ENCODE measurements at places on chromosomes 2 and 18.

- no peak for DNase-seq
These were observed 16.3 kb upstream of the RMND5A start for GRCh38 chr2:86703704-86704361.

DNA sequence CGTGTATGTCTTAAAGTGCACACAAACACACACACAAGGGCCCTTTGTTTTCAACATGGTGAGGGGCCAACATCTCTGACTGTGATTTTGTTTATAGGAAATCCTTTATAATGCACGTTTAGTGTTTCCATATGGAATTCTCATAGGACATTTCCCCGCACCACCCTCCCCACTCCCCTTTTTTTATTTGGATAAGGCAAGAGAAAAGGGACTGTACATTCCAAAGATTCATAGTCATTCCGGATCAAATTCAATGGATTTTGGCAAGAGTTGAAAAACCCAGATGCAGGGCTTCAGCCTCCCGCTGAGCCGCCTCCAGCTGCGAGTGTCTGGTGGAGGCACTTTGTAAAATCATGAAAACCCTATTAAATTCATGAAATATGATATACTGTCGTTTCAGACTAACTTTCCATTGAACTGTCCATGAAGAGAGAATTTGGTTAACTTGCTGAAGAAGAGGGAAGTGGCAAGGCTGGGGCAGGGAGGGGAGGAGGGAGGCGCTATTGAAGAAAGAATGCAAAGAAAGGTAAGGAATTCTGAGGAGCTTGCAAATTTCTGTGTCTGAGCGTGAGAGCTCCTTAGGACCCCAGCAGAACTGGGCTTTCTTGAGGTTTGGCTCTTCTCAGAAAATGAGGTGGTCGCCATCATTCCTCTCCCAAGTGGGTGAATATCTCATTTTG, 25.8 kb upstream of the SLC14A2 start:
- no peak for DNase-seq

- DNase-seq, result no peak
These were observed 3.1 kb upstream of the SPP2 start for GRCh38 chr2:234047361-234047760.

- DNase-seq, result no peak
These were observed 99.6 kb upstream of the MGAT5 start for GRCh38 chr2:134154246-134154645.

- DNase-seq, result no peak
These were observed 76.4 kb downstream of the LIPG start for GRCh38 chr18:49638209-49638785.

DNA sequence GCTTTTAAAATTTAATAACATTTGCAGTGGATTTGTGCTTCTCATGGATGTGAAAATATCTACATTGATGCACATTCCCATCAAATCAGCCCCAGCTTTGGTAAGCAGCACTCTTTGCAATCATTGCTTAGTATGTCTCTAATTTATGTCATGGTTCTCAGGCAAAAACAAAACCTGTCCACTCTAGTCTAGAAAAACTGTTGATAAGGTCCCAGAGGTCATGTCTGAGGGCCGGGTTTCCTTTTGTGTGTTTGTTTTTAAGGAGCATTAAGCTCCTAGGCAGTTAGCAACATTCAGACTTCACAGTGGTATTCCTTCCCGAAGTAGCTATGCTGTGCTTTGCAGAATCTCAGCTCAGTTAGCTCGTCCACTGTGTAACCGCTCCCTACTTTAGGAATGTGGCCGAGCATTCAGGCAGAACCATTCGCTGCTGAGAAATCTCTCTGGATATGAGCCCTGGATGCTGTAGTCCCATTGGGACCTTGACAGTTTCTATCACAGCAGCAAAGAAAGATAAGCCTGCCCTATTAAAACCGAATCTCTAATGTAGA, 4.0 kb downstream of the DIPK1C start:
- no peak for DNase-seq

GRCh38 chr18:78796693-78797455, 182.7 kb upstream of the SALL3 start:
- DNase-seq, result no peak

DNA sequence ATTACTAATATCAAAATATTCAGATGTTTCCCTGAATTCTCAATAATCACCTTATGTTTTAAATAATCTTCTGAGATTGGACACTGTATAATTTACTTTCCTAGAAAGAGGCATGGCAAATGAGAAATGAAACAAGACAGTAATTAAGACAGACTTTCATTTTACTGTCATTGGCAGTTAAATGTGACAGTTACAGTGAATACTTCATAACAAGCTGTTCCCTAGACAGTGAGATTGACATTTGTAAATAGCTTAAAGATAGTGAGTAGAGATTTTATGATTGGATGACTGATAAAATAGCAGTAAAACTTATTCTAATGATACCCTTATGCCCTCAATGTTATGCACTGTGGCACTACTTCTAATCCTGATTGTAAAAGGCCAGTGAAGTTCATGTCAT, 524.9 kb upstream of the TMEFF2 start:
- DNase-seq, result no peak

DNA sequence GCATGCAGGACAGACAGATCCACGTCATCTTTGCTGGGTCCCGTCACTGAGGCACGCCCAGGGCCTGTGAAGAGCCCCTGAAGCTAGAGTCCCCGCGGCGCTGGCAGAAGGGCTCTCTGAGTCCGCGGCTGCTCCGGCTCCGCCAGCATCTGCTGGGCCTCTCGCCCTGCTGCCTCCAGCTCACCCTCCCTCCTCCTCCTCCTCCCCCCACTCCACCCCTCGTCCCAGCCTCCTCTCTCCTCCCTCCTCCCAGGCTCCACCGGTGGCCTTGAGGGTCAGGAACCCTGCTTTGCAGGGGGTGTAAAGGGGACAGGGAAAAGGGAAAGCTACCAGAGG, at the start of gene TNS1:
Gene TNS1 (minus strand): TSS at position 151 of the 336 bp plus-strand sequence. CDS start 123 bp downstream, at position 28.
- no peak for DNase-seq

DNA sequence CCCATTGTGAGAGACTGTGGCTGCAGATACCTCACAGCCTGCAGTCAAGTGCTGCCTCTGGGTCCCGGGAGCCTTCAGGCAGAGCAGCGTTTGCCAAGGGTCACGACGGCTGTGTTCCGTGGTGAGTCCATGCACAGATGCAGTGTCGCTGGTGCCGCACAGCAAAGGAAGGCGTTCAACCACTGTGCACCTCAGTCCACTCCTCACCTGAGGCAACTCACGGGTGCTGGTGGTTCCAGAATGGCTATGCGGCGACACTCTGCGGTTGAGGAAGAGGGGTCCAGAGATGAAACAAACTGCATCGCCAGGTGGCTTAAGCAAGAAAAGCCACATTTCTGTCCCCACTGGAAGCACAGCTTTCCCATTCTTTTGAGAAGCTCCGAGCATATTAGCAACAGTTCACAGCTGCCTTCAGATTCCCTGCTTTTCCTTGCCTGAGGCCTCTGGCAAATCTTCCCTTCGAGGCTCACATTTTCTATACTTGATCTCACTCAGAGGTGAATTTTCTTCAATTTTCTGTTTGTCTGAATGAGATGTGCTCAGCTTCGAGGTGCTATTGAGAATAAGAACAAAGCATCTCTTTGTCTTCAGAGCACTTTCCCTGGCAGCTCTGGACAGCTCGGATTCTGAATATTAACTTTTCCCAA, 208.8 kb upstream of the TWIST2 start:
- peak; percentile 3 for DNase-seq

- no peak for DNase-seq
These were observed 47.0 kb upstream of the PTH2R start for GRCh38 chr2:208359632-208359986.

DNA sequence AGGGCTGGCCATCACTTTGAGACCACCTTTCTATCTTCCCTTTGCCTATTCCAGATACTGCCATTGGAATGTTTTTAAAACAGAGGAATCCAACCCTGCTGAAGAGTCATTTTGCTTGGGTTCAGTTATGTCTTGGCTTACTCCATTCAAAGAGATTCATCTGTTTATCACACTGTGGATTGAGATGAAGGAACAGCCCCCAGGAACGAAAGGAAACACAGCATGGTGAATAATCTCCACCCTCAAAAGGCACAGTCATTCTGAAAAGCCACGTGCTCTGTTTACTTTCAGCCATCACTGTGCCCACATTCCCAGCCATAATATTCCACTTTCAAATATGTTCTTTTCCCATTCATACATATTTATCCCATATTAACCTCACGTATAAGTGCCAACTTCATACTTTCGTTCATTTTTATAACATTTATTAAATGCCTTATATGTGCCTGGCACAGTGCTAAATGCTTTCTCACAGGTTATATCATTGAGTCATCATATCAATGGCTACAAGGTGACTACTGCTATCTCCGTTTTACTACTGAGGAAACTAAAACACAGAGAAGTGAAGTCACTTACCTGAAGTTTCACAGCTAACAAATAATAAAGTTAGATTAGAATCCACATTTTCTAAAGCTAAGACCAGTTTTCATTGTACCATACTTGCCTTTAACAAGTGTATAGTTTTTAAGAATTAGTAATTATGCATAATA, 143.6 kb downstream of the OSR1 start:
- DNase-seq, result no peak

DNA sequence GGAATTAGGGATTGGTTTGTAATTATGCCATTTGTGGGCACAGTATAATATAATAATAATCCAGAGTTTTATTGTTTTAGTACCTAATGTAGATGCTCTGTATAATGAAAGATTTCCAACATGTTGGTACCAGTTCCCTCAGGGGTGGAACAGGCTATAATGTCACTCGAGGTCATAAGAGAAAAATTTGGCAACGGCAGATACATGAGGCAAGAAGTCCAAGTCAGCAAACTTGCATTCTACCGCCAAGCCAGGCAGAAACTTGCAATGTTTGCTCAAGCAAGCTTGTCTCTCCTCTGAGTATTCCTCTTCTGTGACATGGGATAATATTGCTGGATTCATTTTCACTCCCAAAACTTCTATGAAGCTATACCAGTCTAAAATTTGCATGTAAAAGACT, 520.0 kb upstream of the SALL3 start:
- DNase-seq, result no peak

DNA sequence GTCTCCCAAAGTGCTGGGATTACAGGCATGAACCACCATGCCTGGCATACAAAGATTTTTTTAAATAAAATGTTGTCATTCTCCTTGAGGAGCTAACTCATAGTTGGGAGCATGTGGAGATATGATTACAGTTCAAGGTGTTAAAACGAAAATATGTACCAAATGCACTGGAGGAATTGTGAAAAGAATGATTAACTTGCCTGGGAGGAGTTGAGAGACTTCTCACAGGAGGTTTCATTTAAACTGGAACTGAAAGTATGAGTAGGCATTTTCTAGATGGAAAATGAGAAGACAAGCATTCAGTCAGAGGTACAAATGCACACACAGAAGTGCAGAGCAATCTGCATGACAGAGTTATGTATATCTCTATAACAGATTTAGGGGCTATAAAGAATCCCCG, 126.6 kb upstream of the PDE1A start:
- no peak for DNase-seq

DNA sequence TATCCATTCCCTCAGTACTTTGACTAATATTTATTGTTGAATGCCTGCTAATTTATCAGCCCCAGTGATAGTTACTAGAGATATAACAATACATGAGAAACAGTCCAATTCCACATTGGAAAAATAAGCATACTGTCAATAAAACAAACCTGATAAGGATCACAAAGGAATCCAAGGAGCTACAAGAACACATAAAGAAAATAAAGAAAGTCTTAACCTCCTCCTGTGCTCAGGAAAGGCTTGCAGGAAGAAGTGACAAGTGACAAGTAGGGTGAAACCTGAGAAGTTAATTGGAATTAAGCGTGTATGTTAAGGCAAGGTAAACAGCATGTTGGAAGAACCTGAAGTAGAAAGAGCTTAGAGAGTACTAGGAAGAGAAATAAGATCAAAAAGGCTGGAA, 20.3 kb upstream of the ASNSD1 start:
- DNase-seq, result no peak
